ENCODE measurements at places on chromosomes 7 and 10.

DNA sequence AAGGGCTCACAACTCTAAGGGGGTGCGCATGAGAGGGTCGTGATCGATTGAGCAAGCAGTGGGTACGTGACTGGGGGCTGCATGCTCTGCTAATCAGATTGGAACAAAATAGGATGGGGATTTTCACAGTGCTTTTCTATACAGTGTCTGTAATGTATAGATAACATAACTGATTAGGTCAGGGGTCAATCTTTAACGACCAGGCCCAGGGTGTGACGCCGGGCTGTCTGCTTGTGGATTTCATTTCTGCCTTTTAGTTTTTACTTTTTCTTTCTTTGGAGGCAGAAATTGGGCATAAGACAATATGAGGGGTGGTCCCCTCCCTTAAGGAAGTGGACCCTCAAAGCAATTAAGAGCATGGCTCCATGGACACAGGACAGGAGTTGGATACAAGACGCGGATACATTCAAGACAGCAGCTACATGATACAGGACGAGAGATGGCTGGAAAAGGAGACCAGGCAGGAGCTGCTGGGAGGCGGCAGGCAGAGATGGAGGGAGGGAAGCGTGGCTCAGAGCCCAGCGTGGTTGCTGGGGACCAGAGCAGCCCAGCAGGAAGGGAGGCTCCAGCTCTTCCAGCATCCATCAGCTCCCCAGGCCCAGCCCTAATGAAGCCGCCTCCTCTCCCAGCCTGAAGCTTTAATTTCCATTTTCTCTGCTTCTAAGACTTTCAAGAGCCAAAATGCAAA is 31.6 kb downstream of the GSDME start:
- no peak for DNase-seq

DNA sequence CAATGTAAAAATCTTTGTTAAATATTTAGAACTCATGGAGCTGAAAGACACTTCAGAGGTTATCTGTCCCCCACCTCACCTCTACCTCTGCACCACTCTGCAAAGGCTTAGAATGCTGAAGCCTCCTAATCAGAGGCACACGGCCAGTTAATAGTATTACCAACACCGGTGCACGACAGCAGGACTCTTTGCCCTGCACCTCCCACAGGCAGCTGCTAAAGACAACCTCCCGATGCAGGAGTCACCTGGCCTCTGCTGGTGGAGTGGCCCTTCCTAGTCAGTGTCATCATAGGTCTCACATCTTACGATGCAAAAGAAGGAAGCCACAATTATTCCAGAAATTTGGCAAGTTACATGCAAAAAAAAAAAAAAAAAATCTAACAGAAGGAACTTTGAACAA is 66.6 kb upstream of the MGMT start:
- no peak for DNase-seq

DNA sequence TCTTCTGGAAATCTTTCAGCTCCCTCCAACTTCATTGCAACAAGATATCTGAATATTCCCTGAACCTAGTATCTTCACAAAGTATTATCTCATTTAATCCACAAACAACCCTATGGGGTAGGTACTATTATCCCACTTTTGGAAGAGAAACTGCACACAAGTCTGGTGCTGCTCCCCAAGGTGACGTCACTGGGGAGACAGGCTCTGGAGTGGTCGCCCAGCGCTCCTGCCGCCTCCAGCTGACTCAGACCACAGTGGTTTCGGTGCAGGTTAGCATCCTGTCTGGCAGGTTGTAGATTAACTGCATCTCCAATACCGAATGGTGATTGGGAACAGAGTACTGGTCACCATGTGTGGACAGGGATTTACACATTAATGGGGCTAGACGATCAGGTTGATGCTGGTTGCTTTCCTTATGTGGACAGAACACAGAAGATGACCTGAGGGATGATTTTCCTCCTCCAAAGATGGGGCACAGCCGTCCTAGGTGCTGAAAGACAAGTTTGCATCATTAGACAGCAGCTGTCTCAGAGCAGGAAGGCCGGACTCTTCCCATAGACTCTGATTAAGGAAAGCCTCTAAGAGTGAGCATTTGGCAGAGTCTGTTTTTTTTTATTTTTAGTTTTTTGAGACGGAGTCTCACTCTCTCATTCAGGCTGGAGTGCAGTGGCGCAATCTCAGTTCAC is 128.6 kb downstream of the TRRAP start:
- no peak for DNase-seq

DNA sequence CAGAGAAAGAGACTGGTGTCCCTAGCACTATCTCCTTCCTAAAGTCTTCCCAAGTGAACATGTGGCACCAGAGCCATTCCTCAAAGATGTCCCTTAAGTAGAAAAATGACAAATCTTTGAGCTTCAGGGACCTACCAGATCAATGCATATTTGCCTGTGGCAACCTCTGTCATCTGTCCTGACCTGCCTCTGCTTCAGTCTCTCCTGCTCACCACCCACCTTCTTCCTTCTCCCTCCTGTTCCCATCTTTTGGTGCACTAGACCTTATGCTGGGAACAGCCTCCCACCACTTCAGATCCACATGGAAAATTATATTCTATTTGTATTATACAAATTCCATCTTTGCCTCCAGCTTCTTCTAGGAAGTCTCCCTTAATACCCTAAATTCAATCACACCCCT is 386.4 kb downstream of the PLXNA4 start:
- no peak for DNase-seq

GRCh38 chr10:122911889-122912484 is 1.6 kb downstream of the FAM24A start:
- no peak for DNase-seq

DNA sequence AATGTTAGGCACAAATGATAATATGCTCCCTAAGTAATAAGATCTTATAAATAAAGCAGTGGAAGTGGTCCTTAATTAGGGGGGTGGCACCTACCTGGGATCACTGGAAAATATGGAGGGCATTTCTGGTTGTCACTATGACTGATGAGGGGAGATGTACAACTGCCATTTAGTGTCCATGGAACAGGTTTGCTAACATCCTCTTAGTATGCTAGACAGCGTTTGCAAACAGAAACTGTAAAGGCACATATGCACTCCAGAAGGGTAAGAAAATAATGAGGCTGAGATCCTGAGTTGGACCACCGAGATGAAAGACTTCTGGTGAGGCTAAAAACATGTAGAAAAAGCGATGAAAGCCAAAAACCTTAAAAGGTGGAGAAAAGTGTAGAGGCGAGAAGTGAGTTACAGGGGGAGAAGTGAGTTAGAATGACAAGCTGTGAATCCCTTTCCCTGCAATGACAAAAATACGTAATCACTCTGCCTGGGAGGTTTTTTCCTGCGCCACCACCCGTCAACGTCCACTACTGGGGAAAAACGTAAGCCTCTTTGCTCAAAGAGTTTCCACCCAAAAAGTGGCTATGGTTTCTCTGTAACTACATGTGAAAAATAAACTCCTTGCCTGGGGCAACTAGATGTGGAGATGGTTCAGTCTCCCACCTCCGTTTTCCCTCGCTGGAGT is 767 bp downstream of the KRIT1 start:
- no peak for DNase-seq

DNA sequence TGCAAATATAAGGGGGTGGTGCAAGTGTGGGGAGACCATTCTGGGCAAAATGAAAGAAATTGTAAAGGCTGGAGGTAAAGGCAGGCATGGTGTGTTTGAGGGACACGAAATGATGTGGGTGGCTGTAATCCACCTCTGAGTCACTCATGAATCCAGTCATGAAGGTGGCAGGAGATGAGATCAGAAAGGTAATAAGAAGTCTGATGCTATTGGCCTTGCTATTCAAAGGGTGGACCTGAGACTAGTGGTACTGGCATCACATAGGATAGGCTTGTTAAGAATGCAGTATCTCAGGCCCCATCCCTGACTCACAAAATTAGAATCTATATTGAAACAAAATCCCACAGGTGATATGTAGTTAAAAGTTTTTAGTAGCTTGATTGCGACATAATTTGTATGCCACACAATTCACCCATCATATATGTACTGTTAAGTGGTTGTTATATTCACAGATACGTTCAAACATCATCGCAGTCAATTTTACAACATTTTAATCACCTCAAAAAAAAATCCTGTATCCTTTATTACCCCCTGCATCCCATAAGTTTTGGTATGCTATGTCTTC is 85.6 kb downstream of the ST8SIA6 start:
- no peak for DNase-seq

DNA sequence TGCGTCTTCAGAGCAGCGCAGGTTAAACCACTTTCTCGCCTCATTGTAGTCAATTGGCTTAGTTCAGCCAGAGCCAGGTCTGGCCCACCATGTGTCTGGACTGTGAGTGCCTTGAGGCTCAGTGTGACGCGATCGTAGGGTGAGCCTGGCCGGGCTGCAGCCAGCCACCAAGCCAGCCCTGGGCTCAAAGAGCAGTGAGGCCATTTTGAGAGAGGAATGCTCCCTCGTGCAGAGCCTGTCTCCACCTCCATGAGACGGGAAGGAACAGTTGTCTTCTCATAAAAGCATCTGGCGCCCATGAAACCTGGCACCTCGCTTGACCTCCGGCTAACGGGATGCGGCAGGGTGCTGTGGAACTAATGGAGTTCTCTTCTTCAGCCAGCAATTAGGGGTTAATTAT is 34.5 kb downstream of the LHPP start:
- DNase-seq: no peak

DNA sequence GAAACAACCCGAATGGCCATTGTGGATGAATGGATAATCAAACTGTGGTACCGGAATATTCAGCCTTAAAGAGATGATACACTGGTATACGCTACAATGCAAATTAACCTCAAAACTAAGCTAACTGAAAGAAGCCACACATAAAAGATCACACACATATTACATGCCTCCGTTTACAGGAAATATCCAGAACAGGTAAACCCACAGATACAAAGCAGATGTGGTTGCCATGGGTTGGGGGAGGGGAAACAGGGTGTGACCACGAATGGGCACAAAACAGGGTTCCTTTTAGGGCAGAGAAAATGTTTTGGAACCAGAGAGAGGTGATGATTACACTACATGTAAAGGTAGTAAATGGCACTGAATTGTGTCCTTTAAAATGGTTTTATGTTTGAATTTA is 16.6 kb downstream of the ESYT2 start:
- no peak for DNase-seq

- DNase-seq: no peak
These were observed 286.6 kb downstream of the USP6NL start for GRCh38 chr10:11324761-11325321.

- DNase-seq: no peak
These were observed 70.7 kb downstream of the RELN start for GRCh38 chr7:103918631-103919271.

DNA sequence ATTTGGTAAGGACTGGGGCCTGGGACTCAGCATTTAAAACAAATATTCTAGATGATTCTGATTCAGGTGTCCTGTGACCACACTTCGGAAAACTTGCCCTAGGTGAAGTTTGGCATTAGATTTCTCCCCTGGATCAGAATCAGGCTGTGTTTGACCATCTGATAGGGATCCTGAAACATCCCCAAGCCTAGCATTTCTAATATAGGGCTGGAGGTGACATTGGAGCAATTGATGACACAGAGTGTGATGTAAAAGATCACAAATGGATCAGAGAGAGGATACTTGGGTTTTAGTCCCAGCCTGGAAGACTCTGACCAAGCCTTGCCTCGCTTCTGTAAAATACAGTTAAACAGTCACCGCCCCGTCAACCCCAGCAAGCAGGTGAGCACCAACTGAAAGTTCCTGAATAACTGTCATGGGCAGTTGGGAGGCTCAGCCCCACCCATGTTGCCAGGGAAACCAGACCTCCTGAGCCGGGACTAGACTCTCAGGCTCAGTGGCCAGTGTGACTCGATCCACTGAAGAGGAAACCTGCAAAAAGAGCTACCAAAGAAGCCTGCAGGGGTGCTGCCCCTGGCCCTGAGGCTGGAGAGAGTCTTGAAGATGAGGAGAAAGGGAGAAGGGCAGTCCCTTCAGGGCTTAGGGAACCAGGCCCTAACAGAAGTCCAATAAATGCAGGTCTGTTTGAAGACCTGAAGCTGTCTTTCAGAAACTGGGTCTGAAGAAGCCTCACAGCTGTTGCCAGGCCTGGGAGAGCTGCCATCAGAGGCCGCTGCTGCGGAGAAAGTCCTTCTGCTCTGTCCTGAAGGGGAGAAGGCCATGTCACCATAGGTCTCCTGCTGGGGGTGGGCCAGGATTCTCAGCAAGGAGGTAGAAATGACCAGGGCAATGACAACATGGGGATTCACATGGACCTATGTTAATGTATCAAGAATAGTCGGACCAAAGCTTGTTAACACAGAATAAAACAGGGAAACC is 126.1 kb upstream of the KCNMA1 start:
- no peak for DNase-seq

DNA sequence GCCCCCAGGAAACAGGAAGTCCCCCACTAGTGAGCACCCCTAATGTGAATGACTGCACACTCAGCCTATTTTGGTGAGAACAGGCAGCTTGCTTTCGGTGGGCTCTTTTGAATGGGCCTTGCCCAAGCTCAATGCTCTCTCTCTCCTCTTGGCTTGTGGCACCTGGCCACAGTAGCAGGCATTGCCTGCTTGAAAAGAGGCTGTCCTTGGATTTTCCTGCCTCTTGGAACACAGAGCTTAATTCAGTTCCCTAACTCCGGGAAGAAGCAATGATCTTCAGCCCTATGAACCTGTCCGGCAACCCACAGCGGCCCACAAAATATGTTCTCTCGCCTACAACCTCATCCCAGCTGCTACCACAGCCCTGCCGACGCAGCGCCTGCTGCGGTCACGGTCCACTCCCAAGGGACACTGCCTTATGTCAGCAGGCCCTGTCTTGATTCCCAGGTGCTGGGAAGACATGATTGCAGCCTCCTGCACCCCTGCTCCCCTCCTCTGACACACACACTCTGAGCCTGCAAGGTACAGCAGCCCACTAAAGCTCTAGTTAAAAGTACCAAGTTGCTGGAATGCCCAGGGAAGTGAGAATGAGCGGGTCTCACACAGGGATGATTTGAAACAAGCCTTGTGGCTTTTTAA is 715.5 kb upstream of the GALNT17 start:
- DNase-seq: no peak

GRCh38 chr10:58465629-58466028 is 47.0 kb upstream of the BICC1 start:
- DNase-seq: no peak

DNA sequence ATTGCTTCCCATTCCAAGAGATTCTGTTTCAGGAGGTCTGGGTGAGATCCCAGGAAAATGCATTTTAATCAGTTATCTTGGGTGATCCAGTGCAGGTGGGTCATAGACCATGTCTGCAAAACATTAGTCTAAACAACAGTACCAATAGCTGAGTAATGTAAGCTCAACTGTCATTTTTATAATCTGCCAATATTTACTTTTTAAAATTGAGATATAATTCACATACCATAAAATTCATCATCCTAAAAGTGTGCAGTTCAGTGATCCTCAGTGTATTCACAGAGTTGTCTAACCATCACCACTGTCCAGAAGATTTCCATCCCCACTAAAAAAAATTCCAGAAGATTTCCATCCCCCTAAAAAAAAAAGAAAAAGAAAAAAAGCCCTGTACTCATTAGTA is 51.0 kb downstream of the FAM204A start:
- DNase-seq: no peak

DNA sequence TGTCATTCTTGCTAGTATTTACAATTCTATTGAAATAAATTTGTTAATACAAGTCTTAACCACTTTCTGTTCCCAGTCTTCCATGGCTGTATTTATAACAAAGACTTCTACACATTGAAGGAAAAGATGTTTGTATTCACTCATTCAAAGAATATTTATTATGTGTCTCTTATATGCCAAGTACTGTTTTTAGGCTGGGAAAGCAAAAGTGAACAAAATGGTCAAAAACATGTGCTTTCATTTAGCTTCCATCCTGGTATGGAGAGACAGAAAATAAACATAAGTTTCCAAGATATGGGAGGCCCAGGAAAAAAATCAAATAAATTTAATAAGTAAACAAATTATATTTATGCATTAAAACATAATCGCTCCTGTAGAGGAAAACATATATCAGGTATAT is 22.9 kb downstream of the CPED1 start:
- DNase-seq: no peak

- DNase-seq: no peak
These were observed 61.2 kb upstream of the FAM171A1 start for GRCh38 chr10:15432266-15432665.

All from activated CD8-positive, alpha-beta memory T cell treated with anti-CD3 and anti-CD28 coated beads for 4 hours (primary cell).